Skeletal muscle cell (primary cell): ENCODE measurements at places on chromosomes 6 and 20.

DNA sequence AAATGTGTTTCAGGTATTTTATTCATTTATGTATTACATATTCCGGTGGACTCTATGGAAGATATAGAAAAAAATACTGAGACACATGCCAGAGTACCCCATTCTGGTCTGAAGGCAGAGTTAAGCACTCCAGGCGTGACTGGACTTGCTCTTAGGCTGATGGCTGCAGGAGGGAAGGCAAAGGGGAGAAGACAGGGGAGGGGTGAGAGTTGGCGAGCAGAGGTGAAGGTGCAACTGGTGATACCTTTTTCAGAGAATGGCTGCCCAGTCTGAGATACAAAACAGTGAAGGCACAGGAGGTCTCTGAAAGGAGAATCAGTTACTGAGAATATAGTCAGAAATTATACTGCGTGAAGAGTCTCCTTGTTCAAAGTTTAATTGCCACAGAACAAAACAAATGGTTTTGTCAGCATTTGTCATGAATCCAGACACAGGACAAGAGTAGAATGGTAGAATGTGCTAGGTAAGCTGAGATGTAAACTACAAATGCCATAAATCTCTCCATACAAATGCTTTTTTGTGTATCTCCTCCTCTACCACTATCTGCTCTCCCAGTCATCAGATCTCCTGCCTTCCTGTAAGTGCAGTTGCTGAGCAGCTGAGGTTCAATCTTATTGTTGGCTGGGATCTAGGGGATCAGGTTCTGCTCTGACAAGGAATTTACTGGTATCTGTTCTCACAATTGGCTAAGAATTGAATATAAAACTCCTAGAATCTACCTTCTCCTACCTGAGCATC lies 104.2 kb upstream of the DST start:
- DNase-seq: no peak

DNA sequence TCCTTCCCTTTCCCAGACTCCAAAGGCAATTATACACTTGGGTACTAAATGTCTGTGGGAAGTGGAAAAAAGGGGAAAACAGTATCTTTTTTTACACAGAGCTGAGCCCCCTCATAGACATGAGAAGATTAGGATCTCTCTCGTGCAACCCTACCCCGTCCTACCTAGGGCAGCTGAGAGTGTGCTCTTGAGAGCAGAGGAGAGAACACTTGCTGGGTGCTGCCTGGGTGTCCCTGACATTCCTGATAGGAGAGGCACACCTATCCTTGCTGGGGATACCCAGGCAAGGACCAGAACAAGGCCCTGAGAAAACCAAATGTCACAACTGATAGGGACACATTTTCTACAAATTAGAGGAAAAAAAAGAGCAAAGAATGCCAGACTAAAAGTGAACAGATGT lies 81.2 kb downstream of the PREP start:
- DNase-seq: no peak

- DNase-seq: no peak
Measured at GRCh38 chr20:61664556-61665320, 400.9 kb downstream of the TAF4 start.

DNA sequence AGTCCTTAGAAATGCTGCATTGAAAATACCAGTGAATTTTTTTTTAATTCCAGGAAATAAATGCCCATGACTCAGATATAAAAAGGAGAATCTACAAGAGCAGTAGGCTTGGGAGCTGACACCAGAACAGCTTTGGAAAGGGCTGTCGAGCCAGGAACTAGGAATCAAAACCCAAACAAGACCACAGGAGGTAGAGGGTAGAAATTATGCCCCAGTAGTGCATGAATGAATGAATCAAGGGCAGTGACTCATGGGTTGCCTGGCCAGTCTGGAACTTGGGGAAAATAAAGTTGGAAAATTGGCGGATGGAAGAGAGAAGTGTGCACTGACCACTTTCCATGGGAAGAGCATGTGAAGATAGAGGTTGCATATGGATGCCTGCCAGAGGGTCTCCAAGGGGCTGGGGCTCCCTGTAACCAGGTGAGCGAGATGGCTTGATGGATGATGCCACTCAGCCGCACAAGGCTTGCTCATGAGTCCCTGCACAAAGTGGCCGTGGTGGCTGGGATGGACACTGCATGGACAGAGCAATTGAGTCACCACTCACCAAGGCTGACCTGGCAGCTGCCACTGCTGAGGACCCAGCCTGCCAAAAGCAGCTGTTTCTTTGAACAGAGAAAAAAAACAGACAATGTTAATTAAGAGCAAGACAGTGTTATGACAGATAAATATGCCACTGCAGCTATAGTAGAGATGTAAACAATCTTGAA lies 15.2 kb upstream of the MCCD1 start:
- no peak for DNase-seq

DNA sequence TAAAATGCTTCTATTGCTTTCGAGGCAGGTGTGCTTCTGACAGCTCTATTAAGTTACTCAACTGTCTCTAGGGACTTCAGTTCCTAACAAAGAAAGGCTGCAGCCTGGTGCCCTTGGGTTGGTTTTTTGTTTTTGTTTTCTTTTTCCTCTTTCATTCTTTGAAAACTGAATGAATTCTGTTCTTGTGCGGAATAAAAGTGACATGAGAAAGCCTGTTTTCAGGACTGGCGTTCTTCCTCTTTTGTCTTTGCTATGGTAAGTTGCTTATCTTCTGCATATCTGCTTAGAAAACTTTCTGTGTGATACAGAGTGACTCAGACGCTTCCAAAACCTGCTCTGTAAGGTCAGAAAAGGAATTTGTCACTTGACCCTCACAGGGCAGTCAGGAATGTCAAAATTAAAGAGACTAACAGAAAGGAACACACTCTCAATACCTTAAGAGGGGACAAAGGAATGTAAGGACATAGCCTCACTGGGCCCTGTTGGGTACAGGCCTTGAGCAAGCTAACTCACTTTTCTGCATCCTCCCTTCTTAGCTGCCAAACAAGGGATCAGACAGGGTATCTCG lies 56.2 kb upstream of the NHSL1 start:
- no peak for DNase-seq

DNA sequence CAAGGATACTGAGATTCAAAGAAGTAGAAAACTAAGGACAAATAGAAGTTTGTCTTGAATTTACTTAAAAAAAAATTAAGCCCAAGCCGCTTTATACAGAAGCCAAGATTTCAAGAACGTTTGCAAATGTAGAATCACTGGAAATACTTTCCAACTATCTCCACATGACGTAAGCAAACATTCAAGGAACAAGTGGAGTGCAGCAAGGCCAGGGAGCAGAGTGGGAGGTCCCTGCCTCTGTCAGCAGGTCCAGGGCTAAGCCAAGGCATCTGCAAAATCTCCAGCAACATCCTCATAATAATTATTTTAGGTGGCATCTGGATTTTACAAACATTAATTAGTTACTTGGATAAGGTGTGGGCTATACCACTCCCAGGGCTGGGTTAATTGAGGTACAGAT lies 60.1 kb upstream of the AKIRIN2 start:
- DNase-seq: no peak

GRCh38 chr6:50007819-50008218 lies 14.0 kb downstream of the DEFB110 start:
- DNase-seq: peak; percentile 1

GRCh38 chr6:43744931-43745727 lies 24.9 kb upstream of the VEGFA start:
- no peak for DNase-seq

- DNase-seq: no peak
Measured at GRCh38 chr20:62644044-62644795, 1.9 kb downstream of the SLCO4A1 start.

GRCh38 chr20:5217616-5218015 lies 90.8 kb downstream of the CDS2 start:
- DNase-seq: no peak

- no peak for DNase-seq
Measured at GRCh38 chr20:17083738-17084137, 143.1 kb upstream of the PCSK2 start.

- DNase-seq: no peak
Measured at GRCh38 chr6:12325872-12326271, 35.7 kb downstream of the EDN1 start.

DNA sequence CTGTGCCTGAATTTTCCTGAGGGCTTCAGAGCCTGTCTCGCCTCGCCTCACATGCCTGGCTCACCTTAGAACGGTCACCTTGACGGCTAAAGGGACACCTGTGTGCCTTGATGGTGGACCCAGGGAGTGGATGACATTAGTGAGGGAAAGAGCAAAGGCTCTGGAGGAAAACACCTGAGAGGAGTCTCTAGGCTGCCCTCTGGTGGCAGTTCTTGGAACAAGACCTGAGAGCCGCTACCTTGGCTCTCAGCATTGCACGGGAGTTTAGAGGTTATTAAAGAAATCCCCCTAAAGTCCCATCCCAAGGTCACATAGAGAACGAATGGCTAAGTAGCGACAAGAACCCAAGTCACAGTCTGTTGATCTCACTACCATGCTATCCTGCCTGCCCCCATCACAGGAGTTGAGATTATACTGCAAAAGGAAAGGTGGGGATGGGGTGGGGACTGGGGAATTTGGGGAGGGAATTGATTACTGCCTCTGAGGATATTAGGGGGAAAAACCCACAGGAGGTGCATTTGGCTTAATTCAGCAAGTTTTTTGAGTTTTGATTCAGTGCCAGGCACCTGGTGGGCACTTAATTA lies 7.9 kb upstream of the CDSN start:
- DNase-seq: no peak

GRCh38 chr6:104796031-104796785 lies 63.5 kb downstream of the HACE1 start:
- no peak for DNase-seq

- no peak for DNase-seq
Measured at GRCh38 chr6:155041741-155042279, 46.7 kb downstream of the TIAM2 start.

- DNase-seq: no peak
Measured at GRCh38 chr6:34871853-34872252, 16.0 kb downstream of the TAF11 start.

- DNase-seq: peak; percentile 74
Measured at GRCh38 chr20:12171923-12172524, 254.3 kb downstream of the BTBD3 start.

GRCh38 chr6:18530201-18530600 lies 143.1 kb downstream of the RNF144B start:
- no peak for DNase-seq

DNA sequence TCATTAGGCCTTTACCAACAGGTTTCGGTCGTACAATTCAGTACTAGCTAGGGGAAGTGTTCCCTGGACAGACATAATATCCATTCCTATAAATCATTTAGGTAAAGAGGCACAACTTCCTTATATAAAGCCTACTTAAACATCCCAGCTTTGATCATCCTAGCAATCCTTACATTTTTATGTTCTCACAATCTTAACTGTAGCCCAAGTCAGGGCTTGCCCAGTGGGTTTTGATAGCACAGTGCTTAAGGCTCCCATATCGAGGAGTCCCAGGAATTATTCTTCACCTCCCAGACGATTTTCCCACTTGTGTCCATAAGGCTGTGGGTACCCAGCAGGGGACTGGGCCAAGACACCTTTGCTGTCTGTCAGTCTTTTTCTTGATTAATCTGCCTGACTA lies 63.2 kb downstream of the E2F3 start:
- no peak for DNase-seq

- DNase-seq: no peak
Measured at GRCh38 chr6:165817148-165817547, 154.1 kb upstream of the PDE10A start.
